Pancreas (tissue), 10 donors: ENCODE measurements at places on chromosomes 12 and 14. TPM values are rescaled to one million over a fixed set of nuclear protein-coding genes. Genes with fewer than 3 reads are reported as not detected.

- DNase-seq, result no peak
Observed at GRCh38 chr14:34165847-34166350, 215.0 kb upstream of the EGLN3 start.

Gene RPGRIP1
- not detected for total RNA-seq

Gene CLEC2B
- total RNA-seq, result 6.3 TPM

Gene STXBP6
- 20.7 TPM for total RNA-seq

- no peak for DNase-seq
Observed at GRCh38 chr12:48074266-48074665, 31.6 kb downstream of the SENP1 start.

Gene SMOC1
- total RNA-seq, result 55.7 TPM

DNA sequence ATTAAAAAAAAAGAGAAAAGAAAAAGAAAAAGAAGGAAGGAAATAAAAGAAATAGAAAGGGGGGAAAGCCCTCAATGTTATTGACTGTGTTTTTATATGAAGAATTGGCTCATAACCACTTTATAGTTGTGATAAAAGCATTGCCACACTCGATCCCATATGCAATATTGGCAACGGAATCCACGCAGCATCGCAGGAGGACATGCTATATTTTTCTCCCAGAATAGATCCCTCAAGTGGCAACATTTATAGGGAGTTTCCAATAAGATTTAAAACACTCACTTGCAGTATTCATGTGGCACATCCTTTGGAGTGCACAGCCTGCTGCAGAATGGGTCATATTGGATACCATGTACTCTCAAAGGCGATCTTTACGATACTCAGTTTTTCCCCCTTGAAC, 223.3 kb downstream of the EGLN3 start:
- DNase-seq, result no peak

Gene COX8C
- total RNA-seq, result not detected

Gene CLEC14A
- total RNA-seq, result 4.2 TPM

Gene LMO3
- 36.3 TPM for total RNA-seq

Gene PRH2
- not detected for total RNA-seq
